ENCODE measurements at places on chromosomes 1 and 21.

- DNase-seq, result no peak
Measured at GRCh38 chr1:3115275-3116149, 46.5 kb downstream of the PRDM16 start.

GRCh38 chr1:21149430-21149854, 27.3 kb downstream of the EIF4G3 start:
- DNase-seq, result no peak

- no peak for DNase-seq
Measured at GRCh38 chr1:240174734-240175133, 83.1 kb downstream of the FMN2 start.

DNA sequence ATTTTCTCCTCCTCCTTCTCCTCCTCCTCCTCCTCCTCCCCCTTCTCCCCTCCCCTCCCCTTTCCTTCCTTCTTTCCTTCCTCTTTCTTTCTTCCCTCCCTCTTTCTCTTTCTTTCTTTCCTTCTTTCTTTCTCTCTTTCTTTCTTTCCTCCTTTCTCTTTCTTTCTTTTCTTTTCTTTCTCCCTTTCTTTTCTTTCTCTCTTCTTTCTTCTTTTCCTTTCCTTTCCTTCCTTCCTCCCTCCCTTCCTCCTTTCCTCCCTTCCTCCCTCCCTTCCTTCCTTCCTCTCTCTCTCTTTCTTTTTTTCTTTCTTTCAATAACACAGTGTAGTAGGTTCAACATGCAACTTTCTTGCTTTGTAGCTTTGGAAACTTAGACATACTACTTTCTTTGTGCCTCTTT, 46.3 kb upstream of the ADGRL2 start:
- no peak for DNase-seq

DNA sequence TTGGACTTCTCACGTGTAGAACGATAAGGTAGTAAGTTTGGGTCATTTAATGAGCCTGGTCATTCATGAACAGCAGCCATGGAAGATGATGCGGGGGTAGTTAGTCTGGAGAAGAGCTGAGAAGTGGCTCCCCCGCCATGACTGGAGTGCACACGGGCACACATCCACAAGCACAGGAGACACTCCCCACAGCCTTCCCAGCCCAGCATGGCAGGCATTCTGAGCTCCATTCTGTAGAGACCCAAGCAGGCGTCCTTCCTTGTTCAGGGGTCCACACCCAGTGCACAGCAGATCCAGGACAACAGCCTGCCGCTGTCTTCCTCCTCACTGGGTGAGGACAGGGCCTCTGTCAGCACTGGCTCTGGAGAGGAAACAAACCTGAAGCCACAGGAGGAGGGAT, 57.0 kb downstream of the SCCPDH start:
- no peak for DNase-seq

DNA sequence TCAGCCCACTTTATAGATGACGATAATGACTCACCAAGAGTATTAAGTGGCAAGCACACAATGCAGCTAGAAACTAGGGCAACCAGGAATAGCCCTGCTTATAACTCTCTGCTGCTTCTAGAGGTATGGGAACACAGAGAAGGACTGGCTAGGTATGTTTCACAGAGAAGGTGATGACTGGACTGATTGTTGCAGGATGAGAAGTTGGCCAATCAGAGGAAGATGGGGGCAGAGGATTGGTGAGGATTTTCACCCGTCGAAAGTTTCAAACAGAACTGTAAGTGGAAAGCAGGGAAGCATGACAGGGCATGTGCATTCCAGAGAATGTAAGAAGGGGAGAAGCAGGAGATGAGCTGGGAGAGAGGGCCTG, 222.4 kb upstream of the JUN start:
- no peak for DNase-seq

DNA sequence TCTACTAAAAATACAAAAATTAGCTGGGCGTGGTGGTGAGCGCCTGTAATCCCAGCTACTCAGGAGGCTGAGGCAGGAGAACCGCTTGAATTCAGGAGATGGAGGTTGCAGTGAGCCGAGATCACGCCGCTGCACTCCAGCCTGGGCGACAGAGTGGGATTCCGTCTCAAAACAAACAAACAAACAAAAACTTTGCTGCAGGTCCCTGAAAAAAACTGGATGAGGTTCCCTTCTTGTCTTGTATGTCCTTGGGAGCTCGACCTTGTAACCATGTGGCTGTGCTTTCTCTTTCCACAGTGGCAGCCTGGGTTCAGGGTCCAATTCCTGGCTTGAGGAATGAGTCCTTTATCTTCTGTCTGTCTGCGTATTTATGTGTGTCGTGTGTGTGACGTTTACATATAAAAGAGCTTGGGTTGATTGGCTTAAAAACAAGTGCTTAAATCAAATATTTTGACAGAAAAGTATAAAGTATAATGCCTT, 18.0 kb upstream of the COX20 start:
- DNase-seq, result no peak

GRCh38 chr1:118896416-118896815, 91.7 kb downstream of the TBX15 start:
- no peak for DNase-seq

- no peak for DNase-seq
Measured at GRCh38 chr1:63915121-63915520, 141.3 kb downstream of the ROR1 start.

GRCh38 chr21:41876928-41877652, 2.1 kb downstream of the PRDM15 start:
- DNase-seq, result no peak

DNA sequence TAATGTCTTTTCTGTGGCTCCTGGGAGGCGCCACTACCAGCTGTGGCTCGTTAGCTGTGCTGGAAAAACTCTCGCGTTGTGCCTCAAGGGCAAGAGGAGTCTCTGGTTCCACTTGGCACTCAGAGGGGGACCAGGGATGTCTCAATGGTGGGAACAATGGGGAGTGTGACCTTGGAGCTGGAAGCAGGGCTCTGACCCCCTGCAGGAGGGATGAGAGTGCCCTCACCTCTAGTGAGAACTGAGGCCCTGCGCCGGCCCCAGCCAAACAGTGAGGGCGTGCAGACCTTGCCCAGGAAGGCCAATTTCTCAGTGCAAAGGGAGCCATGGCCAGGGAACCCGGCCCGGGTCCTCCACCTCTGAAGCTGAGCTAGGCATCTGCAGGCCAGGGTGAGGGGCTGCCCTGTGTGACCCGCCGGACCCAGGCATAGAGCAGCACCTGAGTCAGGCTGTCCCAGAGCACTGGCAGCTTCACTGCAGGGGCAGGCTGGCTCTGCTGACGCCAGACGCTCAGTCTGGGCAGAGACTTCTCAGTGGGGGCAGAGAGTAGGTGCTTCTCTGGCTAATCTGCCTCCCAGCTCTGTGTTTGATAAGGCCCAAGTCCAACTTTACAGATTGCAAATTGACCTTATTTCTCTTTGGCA, 1.8 kb downstream of the RD3 start:
- DNase-seq, result no peak

- DNase-seq, result no peak
Measured at GRCh38 chr1:187689129-187689528, 860.4 kb downstream of the PLA2G4A start.

DNA sequence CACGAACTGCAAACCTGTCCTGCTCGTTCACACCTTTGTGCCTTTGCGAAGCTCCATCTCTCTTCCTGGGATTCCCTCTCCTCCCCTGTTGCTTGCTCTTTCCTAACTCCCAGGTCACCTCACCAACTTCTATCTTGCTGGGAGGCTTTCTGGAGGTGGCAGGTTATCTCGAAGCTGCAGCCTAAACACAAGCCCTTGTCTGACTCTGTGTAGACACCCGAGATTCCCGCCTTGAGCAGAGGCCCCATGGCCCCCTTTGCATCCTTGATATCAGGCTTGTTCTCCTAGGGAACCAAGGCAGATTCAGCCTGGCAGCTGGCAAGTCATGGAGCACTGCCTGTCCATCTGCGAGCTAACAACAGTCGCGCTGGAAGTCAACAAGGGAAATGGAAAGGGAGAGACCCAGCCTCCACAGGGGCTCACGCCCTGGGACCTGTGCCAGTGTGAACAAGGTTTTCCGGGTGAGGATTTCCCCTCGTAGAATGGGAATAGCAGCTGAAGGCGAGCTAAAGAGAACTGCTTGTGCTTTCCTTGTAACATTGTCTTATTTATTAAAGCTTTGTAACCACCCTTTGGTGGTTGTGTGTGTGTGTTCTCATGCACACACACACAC, 109.5 kb upstream of the JUN start:
- DNase-seq, result no peak

- no peak for DNase-seq
Measured at GRCh38 chr21:23016617-23017016, 2018.4 kb downstream of the NCAM2 start.

All from CD4-positive, alpha-beta T cell treated with Interleukin-4 for 4 hours (primary cell).